Activated CD4-positive, alpha-beta T cell treated with anti-CD3 and anti-CD28 coated beads, Interleukin-2, amount 50 U/mL, for 24 hours (primary cell): ENCODE measurements at places on chromosomes 6 and 20.

DNA sequence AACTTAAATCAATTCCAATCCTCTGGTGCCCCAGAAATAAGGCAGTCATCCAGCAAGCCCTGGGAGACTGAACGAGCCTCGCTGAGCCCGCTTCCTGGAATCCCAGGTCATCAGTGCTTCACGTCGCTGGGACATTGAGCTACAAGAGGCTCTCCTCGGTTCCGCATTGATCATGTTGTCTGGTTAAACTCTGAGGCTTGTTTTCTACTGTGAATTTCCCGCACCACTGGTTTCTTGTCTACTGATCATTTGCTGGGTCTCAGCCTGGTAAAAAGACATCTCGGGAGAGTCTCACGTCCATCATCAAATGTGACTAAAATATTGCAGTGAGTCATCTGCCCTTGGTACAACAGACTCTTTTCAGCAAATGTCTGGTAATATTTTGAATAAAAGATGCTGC, 569.2 kb downstream of the QKI start:
- DNase-seq: no peak

DNA sequence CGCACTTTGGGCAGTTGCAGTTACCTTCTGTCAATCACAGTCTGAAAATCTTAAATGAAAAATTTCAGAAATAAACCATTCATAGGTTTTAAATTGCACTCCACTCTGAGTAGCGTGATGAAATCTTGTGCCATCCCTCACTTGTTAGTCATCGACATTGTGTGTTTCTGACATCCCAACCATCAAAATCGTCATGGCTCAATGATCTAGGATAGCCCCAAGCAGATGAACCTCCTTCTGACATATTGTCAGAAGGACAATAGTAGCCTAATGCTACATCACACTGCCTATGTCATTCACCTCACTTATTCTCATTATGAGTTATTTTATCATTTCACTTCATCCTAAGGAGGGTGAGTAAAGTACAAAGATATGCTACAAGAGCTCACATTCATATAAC, 284.8 kb downstream of the PTPRK start:
- DNase-seq: no peak

GRCh38 chr6:148367411-148368024, 24.9 kb downstream of the SASH1 start:
- no peak for DNase-seq

DNA sequence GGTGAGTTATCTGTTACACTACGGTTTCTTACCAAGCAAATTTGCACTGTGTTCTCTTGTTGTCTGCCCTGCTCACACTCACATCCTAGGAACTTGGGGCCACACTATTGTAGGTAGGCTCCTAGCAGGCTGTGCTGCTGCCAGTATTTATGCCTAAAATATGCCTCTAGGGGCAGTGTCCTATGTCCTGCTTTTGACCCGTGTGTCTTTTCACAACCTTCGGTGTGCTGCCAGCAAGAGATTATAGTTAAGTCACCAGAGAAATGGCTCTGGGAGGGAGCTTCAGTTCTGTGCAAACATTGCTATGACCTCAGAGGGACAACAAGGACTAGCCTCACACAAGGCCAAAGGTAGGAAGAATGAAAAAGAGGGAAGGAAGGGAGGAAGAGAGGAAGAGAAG, 8.9 kb upstream of the TAAR5 start:
- no peak for DNase-seq

DNA sequence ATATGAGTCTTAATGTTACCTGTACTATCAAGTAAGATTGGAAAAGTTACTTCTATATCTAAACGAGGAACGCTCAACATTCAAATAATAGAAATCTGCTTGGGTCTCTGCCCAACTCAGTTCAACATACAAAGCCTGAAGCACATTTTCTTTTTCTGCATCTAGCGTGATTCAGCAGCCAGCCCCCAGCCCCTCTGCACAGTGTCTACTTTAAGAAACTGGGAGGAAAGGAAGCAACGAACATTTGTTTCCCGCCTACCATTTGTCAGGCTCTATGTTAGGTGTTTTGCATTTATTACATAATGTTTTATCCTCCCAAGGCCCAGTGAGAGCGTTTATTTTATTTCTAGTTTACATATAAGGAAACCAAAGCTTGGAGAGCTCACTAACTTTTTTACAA, 17.3 kb downstream of the PHACTR1 start:
- DNase-seq: no peak

- no peak for DNase-seq
Observed at GRCh38 chr20:33647603-33648395, 14.3 kb upstream of the C20orf144 start.
